GM13976 (cell line): ENCODE measurements at places on chromosomes 4 and X.
A peak's percentile ranks its signal among the peaks of the same experiment; 100 is the strongest.

- no peak for DNase-seq
These were observed 232.4 kb upstream of the CTSO start for GRCh38 chr4:156186111-156186510.

GRCh38 chrX:110026099-110026844, 23.4 kb downstream of the TMEM164 start:
- DNase-seq, result no peak

GRCh38 chrX:120790552-120790951, 85.1 kb downstream of the CT47B1 start:
- no peak for DNase-seq

- DNase-seq, result no peak
These were observed 6.1 kb downstream of the LPAR4 start for GRCh38 chrX:78753571-78753970.

DNA sequence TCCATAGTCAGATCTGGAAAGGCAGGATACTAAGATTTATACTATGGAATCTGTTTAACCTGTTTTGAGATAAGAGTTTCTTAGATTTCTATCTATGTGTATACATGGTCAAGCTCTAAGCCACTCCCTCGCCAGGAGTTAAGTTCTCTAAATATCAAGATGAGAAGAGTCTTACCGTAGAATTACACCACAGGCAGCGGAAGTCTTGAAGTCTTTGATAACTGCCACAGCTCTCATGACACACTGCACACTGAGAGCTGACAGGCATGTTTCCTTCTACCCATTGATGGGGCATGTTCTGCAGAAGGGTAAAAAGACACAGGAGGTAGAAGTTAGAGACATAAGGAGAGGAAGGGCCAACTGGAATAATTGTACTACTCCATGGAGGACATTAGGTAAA, 67.7 kb downstream of the DGKK start:
- DNase-seq, result no peak

GRCh38 chr4:13476915-13477314, 7.2 kb downstream of the RAB28 start:
- DNase-seq, result no peak

DNA sequence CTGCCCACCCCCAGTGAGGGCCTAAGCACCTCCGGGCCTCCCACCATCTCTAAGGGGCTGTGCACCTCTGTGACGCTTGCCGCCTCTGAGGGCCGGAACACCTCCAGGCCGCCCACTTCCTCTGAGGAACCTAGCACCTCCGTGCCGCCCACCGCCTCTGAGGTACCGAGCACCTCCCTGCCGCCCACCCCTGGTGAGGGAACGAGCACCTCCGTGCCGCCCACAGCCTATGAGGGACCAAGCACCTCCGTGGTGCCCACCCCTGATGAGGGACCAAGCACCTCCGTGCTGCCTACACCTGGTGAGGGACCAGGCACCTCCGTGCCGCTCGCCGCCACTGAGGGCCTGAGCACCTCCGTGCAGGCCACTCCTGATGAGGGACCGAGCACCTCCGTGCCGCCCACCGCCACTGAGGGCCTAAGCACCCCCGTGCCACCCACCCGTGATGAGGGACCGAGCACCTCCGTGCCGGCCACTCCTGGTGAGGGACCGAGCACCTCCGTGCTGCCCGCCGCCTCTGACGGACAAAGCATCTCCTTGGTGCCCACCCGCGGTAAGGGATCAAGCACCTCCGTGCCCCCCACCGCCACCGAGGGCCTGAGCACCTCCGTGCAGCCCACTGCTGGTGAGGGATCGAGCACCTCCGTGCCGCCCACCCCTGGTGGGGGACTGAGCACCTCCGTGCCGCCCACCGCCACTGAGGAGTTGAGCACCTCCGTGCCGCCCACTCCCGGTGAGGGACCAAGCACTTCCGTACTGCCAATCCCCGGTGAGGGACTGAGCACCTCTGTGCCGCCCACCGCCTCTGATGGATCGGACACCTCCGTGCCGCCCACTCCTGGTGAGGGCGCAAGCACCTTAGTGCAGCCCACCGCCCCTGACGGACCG, 977 bp downstream of the MAGEE1 start:
- DNase-seq, result peak; percentile 25

DNA sequence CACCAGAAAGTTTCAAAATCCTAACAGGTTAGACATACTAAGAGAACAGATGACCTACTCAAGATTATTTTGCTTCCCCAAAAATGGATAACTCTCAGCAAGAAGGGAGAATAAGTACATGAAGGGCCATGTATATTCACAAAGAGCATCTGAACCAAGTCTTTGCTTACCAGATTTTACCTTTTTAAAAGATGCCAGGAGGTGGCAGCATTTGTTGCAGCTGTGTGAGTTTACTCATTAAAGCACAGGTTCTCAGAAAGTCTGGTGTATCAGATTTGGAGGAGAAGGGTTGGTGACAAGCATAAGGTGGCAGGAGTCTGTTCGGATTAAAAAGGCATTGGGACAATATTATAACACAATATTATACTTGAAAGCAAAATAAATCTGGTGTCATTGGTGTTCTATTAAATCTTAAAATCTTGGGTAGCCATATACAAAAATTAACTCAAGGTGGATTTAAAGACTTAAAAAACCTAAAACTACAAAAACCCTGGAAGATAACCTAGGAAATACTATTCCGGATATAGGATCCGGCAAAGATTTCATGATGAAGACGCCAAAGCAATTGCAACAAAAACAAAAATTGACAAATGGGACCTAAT, 51.3 kb upstream of the NFKB1 start:
- peak; percentile 67 for DNase-seq

DNA sequence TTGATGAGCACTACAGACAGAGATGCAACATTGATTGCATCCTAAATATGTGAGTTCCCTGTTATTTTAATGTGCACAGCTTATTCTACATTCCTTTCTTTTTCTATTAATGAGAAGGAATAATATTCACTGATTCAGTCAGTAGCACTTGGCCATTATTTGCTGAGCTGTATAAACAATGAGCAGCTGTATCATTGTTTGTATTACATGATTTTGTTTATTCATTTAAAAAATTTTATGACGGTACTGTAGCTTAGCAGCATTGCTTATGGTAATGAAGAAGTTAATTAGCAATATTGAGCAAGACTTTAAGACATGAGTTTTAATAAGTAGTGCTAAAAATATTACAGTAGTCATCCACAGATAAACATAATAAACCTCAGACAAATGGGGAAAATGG, 582.0 kb downstream of the ADGRL3 start:
- no peak for DNase-seq

- DNase-seq, result no peak
These were observed 44.8 kb upstream of the RPS6KA3 start for GRCh38 chrX:20311505-20311904.

- DNase-seq, result no peak
These were observed 106.2 kb upstream of the PTCHD1 start for GRCh38 chrX:23228454-23228853.

- no peak for DNase-seq
These were observed 177.2 kb downstream of the TSPAN5 start for GRCh38 chr4:98481167-98481566.

- DNase-seq, result peak; percentile 11
These were observed 485 bp downstream of the AADAT start for GRCh38 chr4:170089274-170089667.

GRCh38 chrX:133215747-133216146, 2.4 kb downstream of the TFDP3 start:
- no peak for DNase-seq

GRCh38 chr4:113760094-113760794, 1.3 kb downstream of the CAMK2D start:
- no peak for DNase-seq

DNA sequence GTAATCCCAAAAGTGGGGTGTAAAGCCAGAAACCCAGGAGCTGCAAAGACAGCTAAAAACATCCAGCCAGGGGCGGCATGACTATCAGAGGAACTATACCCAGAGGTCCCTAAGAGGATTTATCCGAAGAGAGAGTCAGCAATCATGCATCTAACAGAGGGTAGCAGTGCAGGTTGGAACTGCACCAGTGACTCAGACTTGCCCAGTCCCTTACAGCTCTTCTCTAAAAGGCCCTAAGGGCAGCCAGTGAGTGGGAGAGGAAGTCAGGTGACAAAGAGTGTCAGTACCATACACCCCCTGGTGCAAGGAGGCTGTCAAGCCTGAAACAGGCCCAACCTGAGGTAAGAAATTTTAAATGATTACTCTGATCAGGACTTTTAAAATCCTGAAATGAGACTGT, 88.1 kb downstream of the CAMK2D start:
- DNase-seq, result peak; percentile 15

DNA sequence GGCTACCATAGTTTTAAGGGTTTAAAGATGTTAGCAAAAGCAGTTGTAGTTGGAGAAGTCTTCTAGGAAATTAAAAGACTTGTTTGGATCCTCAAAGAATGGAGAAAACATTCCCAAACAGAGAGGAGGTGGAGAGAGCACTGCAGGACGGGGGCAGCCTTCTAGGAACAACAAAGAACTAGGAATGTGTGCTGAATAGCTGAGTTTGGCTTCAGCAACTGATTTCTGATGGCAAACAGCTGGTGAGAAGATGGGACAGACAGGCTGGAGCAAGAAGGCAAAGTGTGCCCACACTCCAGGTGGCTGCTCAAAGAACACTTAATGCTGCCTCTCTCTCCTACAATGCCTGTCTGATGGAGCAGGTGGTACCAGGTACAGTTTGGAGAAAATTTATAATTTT, 1331.1 kb downstream of the ADGRL3 start:
- no peak for DNase-seq

DNA sequence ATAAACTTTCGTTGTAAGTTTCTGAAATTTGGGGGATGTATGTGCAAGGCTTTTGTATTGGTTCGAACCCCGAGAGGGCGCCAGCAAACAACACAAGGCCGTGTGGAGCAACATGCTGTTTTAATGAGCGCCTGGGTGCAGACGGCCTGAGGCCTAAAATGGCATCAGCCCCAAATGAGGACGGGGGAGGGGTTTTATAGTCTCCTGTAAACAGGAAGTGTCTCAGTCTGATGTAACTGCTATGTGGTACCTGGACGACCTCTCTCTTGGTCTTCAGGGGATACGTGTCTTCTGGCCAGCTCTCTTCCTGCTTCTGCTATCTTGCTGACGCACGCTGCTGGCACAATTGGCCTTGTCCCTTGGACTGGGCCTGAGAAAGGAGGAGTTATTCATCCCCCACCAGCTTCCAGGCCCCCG, 1348.0 kb downstream of the ADGRL3 start:
- no peak for DNase-seq

- peak; percentile 90 for DNase-seq
These were observed 10.3 kb downstream of the ATP5ME start for GRCh38 chr4:663438-664428.

DNA sequence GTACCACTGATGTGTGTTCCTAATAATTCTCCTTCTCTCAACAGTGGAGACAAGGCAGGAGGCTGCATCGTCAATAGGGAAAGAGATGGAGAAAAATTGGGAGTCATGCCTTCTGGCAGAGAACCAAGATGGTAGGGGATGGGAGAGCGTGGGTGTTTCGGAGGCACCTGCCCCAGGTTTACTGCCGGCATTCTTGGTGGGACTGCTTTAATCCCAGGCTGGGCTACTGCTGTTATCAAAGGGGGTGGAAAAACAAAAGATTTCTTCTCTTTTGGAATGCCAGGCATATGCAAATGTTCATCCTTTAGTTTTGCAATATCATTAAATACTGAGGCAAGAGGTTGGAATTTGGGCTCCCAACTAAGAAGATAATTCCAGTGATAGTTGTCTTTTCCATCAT, 257.0 kb downstream of the DCHS2 start:
- DNase-seq, result no peak

DNA sequence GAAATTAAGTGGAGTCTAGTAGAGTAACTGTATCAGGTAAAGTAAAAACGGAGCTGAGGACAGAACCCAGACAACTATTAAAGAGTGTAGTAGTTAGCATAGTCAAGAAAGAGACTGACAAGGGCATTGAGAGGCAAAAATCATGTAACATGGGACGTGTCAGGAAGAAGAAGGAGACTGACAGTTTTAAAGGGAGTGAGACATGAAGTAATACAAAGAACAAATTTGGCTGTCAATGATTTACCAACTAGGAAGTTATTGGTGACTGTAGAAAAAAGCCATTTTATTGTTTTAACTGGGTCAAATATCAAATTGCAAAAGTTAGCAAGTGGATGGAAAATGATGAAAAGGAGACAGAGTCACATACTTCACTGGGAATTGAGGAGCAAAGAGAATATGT, 422.3 kb downstream of the MAPK10 start:
- DNase-seq, result no peak

DNA sequence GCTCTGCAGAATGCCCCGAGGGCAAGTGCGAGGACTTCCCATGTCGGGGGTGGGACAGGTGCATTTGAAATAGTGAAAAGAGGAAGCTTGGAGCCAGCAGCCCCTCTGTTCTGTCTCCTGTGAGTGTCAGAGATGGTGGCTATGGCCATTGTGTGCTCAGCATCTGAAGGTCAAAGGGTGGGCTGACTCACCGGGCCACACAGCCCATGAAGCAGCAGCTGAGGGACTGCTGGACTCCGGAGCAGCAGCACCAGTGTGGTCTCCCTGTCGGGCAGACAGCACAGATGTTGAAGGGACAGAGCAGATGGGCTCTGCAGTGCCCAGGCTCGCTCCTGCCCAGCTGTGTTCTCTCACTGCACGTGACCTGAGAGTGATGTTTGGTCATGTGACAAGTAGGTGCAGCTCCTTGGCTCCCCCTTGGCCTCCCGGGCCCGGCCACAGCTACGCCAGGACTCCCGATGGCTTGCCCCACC, 53.5 kb downstream of the TBC1D14 start:
- DNase-seq, result no peak

DNA sequence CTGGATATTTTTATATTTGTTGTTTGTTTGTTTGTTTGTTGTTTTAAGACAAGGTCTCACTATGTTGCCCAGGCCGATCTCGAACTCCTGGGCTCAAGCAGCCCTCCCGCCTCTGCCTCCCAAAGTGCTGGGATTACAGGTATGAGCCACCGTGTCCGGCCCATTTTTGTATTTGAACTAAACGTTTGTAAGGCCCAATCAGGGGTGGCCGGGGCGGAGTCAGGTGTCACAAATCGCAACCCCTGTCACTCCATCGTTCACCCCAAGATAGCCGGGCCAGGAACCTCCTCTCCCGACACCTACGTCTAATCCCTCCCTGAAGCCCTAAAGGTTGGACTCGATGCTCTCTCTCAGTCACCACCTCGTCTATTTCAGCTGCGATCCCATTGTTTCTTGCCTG, 722 bp upstream of the EFHC2 start:
- peak; percentile 13 for DNase-seq

GRCh38 chr4:24517676-24518075, 66.7 kb downstream of the DHX15 start:
- no peak for DNase-seq

DNA sequence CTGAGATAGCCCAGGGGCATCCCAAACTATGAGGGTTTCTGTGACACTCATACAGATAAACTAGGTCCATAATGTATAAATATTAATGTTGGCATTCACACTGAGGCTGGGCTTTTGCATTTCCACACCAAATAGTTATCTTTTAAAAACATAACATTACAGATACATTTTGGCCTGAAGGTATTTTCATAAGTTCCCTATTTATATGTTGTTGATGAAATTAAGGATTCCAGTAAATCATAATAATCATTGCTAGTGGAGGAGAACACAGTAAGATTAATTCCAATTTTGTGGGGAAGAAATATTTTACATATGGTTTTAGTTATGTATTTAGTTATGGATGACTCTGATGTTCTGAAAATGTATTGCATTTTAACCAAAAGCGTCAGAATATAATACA, 479.6 kb downstream of the CCSER1 start:
- no peak for DNase-seq
